Islet precursor cell (in vitro differentiated cells): ENCODE measurements at places on chromosomes 4 and X.

DNA sequence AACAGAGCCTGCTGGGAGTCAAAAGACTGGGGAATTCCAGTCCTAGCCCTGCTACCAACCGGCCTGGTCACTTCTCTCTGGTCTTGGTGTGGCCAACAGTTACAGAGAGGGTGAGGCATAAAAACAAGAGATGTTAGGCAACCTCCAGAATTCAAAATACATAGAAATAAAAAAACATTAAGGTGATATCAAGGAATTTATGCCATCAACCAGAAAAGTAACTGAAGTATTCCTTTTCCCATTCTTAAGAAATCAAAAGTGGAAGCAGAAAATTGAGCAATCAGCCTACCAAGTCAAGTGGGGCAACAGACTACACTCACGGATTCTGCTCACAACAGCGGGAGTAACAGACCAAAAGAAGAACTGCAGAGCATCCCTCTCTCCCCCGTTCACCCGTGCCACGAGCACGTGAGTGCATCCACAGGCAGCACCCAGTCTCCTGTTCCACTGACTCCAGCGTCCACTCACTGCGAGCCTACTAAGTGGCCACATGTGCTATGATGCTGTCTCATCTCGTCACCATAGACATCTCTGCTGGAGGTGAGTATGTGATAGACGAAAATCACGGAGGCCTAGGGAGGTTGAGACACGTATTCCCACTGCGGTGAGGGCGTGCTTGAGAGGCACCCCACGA lies 29.3 kb downstream of the AFAP1 start:
- DNase-seq, result no peak

- DNase-seq, result no peak
These were observed 102.8 kb downstream of the CHRDL1 start for GRCh38 chrX:110692866-110693265.

- DNase-seq, result no peak
These were observed 49.1 kb downstream of the ARHGEF9 start for GRCh38 chrX:63735882-63736281.

GRCh38 chr4:80431203-80431965 lies 95.9 kb downstream of the CFAP299 start:
- no peak for DNase-seq

DNA sequence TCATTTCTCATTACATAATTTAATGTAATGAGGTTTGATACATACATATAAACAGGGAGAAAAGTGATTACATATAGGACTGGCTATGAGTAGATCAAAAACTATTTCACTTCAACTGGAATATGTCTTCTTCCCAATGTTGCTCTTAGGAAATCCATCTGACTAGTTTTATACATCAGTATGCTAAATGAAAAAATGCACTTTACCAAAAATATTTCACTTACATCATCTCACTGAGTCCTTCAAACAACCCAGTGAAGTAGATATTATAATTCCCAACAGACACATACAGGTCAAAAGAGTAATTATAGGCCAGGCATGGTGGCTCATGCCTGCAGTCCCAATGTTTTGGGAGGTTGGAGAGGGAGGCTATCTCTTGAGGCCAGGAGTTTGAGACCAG lies 215.9 kb downstream of the MID1 start:
- no peak for DNase-seq

- DNase-seq, result no peak
These were observed 80.0 kb downstream of the ABLIM2 start for GRCh38 chr4:8078610-8079015.

DNA sequence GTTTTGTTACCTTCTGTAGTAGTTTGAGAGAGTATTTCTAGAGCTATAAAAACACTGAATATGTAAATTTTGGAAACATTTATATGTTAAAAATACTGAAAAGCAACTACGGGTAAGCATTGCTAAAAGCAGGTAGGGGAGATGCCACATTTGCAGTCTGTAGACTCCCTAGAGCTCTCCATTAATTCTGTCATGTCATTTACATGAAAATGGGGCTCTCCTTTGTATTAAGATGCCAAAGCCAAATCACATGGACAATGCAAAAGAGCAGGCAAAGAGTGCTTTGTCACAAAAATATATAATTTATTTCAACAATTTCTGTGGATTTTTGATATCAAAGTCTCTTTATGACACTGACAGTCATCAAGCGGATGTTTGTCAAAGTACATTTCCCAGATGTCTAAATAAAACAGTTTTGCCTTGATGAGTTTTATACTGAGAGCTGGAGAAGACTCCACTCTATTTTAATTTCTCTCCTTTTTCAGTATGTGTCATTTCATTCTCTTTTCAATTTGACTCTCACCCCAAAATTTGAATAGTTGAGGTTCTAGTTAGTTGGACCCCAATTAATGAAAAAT lies 51.8 kb downstream of the LDB2 start:
- DNase-seq, result no peak

GRCh38 chr4:21139327-21139726 lies 439.1 kb downstream of the PACRGL start:
- DNase-seq, result no peak

DNA sequence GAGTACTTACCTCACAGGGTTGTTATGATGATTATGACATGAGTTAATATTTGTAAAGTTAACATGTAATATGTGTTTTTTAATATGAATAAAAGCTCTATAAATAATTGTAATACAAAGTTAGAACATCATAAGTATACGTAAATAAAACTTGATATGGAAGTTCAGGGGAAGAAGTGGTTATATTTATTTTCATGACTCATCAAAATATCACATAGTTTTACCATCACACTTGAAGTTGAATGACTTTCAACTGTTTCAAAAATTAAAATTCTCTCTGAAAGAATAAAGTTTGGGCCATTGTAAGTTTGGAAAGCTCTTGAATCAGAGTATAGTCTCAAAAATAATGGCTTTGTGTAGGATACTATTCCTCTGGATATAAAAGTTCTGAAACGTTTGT lies 8.3 kb downstream of the SH2D1A start:
- no peak for DNase-seq

DNA sequence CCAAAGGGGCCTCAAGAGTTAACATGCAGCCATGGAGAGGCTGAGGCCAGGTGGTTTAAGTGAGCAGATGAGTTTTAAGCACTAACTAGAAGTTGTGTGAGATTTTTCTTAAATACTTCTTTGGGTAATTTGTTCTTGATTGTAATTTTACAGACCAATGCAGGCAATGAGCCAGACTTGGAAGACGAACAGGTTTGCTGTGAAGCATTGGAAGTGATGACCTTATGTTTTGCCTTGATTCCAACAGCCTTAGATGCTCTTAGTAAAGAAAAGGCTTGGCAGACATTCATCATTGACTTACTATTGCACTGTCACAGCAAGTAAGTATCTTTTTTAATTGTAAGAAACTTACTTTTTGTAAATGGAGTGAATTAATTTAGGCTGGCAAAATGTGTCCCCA lies 103.9 kb downstream of the USP9X start:
- no peak for DNase-seq
